Hepatic stellate cell (primary cell): ENCODE measurements at places on chromosomes 5 and 9.

- DNase-seq, result no peak
Observed at GRCh38 chr5:180396926-180397325, 43.8 kb upstream of the GFPT2 start.

DNA sequence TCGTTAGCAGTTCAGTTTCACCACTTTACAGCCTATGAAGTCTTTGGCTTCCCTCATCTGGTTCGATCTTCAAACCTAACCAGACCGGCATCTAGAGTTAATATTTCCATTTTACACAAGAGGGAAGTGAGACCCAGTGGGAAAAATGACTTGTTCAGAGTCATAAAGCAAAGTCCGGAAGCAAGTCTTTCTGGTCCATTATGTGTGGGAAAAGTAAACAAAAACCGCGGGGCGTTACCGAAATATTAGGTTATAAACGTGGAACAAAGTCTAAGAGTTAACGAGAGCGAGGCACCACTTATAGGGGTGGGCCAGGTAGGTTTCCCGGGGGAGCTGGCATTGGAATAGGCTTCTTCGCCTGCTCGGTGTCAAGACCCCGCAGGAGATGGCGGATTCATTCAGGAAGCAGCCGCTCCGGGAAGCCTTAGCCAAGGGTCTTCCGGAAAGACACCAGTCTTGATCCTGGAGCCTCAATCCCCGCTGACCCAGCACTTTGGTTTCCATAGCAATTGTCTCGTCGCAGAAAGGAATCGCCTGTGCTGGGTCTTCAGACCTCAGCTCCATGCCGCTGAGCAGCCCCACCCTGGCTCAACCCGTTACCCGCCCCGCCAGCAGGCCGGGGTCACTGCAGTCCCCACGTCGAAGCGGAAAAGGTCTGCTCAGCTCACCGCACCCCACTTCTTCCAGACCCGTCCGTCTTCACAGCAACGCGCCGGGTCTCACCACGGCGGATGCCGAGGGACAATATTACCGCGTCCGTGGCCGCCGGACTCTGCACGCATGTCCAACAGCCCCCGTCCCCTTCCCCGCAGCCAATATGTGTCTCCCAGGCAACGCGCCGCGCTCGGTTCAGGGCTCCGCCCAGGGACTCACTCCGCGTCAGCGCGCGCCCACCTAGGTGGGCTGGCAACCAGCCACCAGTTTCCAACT is at the start of gene C5orf52:
Gene C5orf52 (plus strand): TSS at position 872 of the 930 bp plus-strand sequence. CDS start 82 bp downstream, outside the sequence.
- peak; percentile 44 for DNase-seq

GRCh38 chr9:15203581-15203980 is 103.4 kb downstream of the TTC39B start:
- DNase-seq, result no peak

DNA sequence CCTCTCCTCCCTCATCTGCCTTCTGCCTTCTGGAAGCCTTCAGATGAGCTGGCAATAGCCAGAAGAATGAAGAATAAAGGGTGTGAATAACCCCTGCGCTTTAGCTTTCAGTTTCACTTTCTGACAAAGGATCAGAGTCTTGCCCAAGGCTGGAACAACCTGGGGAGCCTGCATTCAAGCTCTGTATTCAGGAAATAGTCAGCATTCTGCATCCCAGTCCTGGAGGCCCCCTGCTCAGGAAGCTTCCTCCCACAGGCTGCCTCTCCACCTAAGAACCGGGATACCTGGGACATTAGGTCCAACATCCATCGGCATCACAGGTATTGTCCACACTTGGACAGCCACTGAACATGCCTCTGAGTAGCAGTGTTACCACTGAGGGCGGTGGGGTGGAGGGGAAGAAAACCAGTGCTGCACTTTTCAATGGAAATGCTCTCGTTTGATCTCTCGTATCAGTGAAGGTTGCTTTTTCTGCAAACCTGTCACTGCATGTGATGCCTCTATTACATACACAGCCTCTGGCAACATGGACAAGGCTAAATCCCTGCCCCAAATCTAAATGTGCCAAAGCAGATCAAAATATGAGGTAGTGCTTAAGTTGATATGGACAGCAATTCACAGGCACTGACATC is 39.8 kb upstream of the ACO1 start:
- DNase-seq, result peak; percentile 1

DNA sequence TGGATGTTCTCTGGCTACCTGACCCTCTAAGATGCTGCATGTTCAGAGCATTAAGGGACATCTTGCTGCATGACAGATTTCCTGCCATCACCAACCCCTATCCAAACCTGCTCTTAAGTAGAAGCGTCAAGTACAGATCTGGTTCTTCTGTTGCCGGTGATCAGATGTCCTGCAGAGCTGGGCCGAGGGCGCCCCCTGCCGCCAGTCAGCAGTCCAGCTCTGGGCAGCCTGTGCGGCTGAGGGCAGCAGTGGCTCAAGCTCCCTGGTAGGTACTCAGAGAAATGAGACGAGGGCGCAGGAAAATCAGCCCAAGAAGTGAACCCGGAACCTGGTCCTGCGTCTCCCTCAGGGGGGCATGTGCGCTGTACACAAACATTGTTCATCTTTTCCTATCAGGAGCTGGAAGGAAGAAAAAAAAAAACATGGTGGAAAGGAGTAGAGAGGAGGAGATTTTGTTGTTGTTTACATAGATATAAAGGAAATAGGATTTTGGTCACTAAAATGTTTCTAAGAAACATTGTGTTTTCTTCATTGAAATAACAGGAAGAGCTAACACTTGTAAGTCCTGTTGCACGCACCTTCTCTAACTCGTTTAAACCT is 95.8 kb downstream of the CFAP90 start:
- peak; percentile 12 for DNase-seq

GRCh38 chr9:122126331-122127261 is 33.0 kb downstream of the NDUFA8 start:
- DNase-seq, result peak; percentile 89

DNA sequence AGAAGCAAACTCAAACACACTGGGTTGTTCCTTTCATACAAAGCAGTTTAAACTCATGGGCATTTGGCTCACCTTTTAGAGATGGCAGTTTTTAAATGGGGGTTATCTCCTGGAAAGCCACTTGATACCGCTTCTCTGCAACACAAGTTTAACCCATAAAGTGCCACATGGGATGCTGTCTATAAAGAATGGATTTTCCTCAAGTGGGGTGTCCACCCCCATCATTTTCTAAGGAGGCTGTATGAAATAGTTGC is 528 bp upstream of the TRPM3 start:
- no peak for DNase-seq

GRCh38 chr5:132905938-132906337 is 32.5 kb downstream of the LEAP2 start:
- DNase-seq, result no peak

DNA sequence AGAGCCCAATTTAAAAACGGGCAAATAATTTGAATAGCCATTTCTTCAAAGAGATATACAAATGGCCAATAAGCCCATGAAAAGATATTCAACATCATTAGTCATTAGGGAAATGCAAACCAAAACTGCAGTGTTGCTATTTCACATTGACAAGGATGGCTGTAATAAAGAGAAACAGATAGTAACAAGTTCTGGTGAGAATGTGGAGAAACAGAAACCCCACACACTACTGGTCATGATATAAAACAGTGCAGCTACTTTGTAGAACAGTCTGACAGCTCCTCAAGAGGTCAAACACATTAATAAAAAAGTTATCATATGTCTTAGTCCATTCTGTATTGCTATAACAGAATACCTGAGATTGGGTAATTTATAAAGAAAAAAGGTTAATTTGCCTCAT is 237.0 kb upstream of the GRAMD2B start:
- DNase-seq, result no peak

DNA sequence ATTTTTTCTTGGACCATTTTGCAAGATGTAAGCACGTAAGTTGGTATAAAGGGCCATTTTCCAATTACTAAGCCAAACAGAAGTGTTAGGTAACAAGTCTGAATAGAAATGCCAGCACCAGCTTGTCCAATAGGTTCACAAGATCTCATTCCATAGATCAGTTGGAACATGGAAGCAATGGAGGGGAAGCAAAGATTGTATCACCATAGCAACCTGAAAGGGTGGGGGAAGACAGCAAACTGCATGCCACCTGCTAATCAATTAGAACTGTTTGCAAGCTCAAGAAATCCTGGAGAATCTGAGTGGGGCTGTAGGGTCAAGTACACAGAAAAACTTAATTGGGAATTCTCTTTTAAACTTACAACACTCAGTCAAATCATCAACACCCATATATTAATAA is 264.9 kb upstream of the EFNA5 start:
- DNase-seq, result no peak

- DNase-seq, result no peak
Observed at GRCh38 chr5:31477971-31478370, 53.9 kb downstream of the DROSHA start.

- DNase-seq, result no peak
Observed at GRCh38 chr9:137630126-137630525, 11.3 kb downstream of the EHMT1 start.

GRCh38 chr9:108333530-108333983 is 522.2 kb downstream of the ACTL7B start:
- DNase-seq, result no peak

GRCh38 chr5:35044649-35045048 is 3.1 kb downstream of the AGXT2 start:
- DNase-seq, result no peak

DNA sequence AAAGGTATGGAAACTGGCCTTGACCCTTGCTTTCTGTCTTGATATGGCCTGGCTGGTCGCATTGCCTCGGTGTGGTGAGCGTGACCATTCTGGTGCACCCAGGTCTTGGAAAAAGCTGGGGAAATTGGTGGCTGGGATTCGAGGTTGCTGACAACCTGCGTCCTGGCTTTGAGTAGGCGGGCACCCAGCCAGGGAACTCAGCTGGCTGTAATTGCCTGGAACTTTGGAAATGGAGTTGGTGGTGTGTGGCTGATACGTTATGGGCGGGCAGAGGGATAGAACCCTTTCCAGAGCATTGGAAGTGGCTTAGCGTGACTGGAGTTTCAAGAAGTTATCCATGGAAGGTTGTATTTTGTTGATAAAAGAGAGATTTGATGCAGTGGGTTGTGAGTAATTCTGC is 35.2 kb downstream of the KCNMB1 start:
- DNase-seq, result no peak

- peak; percentile 8 for DNase-seq
Observed at GRCh38 chr5:98904780-98905179, 24.0 kb downstream of the CHD1 start.

DNA sequence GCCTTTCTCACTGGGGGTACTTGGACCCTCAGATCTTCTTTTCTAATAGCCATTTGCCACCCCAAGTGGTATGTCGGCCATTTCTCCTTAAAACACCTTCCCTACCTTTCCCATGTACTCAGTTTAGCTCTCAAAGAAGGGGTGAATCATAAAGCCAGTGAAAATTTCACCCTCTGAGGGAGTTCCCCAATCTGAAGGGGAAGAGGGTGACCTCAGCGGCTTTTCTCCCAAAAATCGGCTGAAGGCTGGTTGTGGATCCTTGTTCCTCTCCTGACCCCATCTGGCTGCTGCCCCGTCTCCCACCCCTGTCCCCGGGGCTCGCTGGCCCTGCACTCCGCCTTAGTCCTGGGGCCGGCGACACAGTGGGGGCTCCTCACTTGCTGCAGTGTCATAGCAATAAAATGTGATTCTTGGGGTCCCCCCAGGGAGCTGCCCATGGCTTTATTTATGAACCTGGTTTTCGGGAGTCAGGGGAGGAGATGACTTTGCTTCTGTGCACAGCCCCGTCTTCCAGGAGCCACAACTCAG is 17.3 kb upstream of the LTC4S start:
- no peak for DNase-seq

DNA sequence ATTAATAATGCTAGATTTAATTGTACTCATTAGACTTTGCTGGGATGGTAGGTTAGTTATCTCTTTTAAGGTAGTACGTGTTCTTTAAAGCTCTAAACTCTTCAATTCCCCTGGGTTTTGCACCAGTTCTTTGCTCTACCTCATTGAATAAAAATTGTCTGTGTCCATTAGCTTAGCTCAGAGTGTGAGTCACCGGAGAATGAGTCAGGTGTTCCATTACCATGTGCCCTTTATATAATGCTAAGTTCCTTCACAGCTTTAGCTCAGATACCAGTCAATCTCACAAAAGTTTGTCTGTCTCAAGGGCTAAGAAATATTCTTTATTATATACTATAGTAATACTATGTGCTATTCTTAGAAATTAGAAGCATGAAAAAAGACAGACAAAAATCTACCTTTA is 339.4 kb downstream of the PRELID2 start:
- peak; percentile 30 for DNase-seq

DNA sequence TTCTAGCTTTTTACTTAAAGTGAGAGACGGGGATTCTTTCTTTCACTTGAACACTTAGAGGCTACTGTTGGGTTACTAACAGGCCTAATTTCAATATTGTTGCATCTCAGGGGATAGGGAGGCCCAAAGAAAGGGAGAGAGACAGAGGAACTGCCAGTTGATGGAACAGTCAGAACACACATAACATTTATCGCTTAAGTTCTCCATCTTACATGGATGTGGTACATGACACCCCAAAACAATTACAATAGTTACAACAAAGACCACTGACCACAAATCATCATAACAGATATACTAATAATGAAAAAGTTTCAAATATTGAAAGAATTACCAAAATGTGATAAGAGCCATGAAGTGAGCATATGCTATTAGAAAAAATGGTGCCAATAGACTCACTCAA is 4.3 kb upstream of the RIC1 start:
- no peak for DNase-seq

GRCh38 chr9:137441289-137441934 is at the start of gene ENTPD8:
TSS of gene ENTPD8 (minus strand) at chr9:137441357. CDS start at chr9:137438285, 3,072 bp downstream.
- DNase-seq, result no peak

DNA sequence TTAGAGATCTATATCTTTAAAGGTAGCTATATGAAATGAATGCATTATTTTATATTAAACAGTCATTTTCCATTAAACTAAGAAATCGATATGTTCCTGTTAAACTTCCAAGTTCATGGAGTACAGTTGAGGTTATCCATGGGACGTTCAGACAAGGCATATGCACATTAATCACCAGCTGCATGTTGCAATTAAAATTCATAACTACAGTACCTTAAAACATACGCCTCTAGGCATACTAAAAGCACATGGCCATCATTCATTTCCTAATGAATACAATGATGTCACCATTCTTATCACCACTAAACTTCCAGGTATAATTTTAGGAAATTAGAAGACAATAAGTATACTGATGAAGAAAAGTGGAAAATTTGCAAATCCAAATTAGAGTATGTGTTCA is 174.3 kb downstream of the CDH12 start:
- DNase-seq, result no peak

GRCh38 chr9:27818348-27818747 is 245.1 kb upstream of the C9orf72 start:
- no peak for DNase-seq

GRCh38 chr5:34998058-34998789 is 49.5 kb downstream of the AGXT2 start:
- DNase-seq, result no peak

- DNase-seq, result no peak
Observed at GRCh38 chr9:37392272-37392671, 30.2 kb upstream of the GRHPR start.

DNA sequence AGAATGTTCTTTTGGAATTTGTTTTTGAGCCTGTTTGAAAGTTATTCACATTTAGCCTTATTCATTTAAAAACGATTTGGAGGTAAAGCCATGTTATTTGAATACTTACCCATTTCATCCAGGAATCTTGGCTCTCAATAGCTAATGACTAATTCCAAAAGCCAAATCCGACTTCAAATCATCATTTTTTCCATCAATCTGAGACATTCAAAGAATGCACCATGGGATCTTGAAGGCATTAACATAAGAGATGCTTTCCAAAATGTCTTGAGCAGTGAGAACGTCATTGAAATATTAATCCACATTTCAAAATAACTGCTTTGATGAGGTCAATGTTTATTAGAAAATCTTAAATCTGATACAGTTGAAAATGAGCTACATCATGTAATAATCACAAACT is 617.0 kb upstream of the RORB start:
- no peak for DNase-seq
